ENCODE measurements at places on chromosomes 1 and 21.

DNA sequence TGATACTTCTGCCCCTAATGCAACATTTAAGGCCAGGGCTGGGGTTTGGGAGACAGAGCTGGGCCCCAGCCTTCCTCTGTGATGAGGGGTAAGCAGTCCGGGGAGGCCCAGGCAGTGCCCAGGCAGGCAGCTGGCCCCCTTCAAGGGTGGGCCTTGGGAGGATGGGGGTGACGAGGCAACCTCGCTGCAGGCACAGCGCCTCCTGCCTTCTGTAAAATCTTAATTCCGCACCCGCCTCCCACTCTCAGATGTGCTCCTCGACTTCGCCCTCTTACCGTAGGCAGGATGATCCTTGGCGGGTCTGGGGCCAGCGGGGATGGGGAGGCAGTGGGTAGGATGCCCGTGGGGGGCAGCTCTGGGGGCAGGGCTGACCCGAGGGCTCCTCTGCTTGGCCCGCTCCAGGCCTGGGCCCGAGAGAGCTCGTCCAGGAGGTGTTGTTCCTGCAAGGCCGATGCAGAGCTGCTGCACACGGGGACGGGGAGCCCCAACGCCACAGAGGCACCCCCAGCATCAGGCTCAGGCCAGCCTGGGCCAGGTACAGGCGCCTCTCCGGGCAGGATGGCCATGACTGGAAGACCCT is 9.1 kb downstream of the C21orf58 start:
- no peak for DNase-seq

DNA sequence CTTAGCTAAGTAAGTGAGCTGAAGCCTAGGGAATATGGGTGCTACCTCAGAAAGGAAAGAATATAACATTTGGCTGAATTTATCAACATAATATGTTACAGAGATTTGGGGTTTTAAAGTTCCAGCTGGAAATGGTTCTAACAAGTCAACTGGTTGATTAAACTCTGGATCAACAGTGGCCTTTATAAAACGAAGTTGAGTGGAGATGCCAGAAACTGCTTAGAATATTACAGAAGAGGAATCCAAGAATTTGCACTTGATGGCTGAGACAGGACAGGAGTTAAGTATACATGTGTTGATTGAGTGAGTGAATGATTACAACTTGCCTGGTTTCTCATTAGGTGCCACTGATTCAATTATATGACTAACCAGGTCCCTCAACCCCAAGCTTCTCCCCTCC is 7.4 kb upstream of the ZBTB17 start:
- no peak for DNase-seq

DNA sequence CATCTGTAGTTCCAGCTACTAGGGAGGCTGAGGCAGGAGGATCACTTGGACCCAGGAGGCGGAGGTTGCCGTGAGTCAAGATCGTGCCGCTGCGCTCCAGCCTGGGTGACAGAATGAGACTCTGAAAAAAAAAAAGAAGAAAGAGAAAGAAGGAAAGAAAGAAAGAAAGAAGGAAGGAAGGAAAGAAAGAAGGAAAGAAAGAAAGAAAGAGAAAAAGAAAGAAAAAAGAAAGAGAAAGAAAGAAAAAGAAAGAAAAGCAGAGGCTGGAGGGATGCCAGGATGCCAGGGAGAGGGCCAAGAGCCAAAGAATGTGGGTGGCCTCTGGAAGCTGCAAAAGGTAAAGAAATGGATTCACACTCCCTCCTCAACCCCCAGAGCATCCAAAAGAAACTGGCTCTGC is 8.2 kb upstream of the KCNE2 start:
- DNase-seq: no peak

- peak; percentile 82 for DNase-seq
Measured at GRCh38 chr1:156371553-156372264, 2.7 kb downstream of the RHBG start.

DNA sequence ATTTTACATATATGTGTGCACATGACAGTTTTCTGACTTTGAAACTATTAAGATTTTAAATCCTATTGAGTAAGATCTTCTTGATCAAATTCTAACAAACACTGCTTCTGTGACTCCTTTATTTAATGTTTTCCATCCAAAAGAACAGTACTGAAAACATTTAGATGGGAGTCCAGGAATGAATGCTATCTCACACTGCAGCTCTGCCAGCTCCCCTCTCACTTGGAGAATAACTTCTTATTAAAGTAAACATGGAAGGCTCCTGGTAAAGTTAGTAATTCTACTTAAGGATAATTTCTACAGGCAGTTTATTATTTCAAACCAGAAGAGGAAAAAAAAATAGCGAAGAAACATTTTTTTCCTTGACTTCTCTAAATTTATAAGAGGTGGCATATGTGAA is 349.1 kb downstream of the DPYD start:
- DNase-seq: no peak

DNA sequence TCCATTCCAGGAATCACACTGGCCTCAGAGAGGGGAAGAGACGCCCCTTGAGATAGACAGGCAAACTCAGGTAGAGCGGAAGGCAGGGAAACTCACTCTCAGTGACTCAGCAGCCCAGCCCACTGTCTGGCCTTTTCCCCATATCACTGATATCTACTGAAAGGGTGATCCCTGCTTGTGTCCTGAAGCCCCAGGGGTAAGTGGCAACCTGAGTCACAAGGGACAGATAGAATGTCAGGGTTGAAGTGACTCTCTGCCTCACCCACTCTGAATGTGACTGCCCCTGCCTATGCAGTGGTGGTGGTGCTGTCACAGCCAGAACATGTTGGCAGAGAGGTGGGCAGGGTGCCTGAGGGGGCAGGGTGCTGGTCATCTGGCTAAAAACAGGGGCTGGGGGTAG is 157.5 kb upstream of the FGGY start:
- peak; percentile 61 for DNase-seq

DNA sequence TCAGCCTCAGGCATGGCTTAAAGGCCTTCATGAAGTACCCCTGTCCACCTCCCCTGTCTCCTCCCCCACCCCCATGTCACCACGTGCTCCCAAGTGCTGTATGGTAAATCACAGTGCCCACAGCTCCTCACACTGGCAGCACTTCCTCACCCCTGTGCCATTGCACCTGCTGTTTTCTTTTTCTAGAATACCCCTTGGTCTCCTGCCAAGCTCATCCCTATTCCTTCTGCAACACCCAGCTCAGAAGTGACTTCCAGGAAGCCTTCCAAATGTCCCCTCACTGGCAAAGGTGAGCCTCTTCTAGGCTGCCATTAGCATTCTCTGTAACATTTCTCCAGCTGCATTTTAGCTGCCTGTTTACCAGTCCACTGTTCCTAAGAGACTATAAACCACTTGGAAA is 9.4 kb downstream of the AKNAD1 start:
- DNase-seq: no peak

- no peak for DNase-seq
Measured at GRCh38 chr1:58944439-58944838, 160.6 kb upstream of the JUN start.

- DNase-seq: peak; percentile 84
Measured at GRCh38 chr1:21270086-21270689, 20.1 kb downstream of the ECE1 start.

GRCh38 chr1:77489910-77490309 is 192.5 kb downstream of the ZZZ3 start:
- DNase-seq: no peak

DNA sequence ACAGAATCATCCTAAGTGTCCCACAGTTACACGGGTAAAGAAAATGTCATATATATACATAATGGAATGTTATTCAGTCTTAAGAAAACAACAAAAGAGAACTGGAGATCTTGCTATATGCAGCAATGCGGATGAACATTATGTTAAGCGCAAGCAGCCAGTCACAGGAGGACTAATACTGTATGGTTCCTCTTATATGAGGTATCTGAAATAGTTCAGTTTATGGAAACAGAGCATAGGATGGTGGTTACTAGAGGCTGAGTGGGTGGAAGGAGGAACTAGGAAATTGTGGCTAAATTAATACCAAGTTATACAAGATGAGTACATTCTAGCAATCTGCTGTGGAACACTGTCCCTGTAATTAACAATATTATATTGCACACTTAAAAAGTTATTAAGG is 834.3 kb downstream of the KCNT2 start:
- DNase-seq: peak; percentile 29

DNA sequence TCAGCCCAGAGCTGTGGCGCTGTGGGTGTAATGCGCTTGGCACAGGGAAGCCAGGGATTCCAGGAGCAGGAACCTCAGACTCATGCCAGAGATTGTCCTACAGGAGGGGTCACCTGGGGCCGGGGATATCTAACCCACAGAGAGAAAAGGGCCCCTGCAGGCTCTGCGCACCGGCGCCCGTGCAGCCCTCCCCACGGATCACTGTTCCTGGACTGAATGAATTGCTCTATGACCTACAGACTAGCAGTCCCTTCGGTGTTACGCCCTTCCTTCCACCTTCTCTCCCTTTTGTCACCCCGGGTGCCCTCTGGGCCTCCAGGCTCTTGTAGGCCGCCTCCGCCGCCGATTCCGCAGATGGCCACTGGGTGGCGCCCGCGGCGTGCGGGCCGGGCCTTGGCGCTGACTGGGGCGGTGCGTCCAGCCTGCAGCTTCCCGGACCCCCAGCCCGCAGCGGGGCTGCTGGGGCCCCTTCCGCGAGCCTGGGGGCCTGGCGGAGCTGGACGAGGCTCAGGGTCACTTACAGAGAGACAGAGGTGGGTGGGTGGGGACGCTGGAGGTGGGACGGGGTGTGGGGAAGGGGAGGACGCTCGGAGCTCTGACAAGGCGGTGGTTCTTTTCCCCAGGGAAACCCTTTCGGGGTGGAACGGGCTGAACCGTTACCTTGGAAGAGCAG is 101.3 kb downstream of the IER5 start:
- DNase-seq: peak; percentile 65

DNA sequence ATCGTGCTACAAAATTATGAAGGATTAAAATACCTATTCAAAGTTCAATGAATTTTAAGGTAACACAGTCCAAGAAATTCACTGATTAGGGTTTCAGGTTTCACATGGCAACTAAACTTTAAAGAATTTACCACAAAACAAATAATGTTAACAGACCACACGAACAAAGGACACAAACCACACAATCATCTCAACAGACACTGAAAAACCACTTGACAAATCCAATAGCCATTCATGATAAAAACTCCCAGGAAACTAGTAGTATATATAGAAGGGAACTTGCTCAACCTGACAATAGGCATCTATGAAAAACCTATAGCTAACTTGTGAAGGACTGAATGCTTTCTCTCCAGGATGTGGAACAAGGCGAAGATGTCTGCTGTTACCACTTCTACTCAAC is 21.1 kb upstream of the SH2D5 start:
- no peak for DNase-seq

DNA sequence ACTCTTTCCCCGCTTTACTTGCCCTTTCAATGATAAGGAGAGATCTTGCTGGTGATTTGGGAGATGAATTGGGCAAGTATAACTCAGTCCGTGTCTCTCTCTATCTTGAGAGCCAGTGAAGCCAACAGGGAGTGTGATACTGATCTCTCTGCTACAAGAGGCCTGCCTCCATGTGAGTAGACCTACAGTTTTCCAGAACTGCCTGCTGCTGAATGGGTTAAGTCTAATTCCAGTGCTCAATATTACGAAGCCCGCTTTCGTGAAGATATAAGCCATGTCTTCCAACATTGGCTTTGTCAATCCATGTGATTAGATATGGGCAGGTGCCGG is 92.6 kb downstream of the ADCY10 start:
- DNase-seq: no peak

- DNase-seq: no peak
Measured at GRCh38 chr1:228457017-228457395, 30.2 kb upstream of the RNF187 start.

DNA sequence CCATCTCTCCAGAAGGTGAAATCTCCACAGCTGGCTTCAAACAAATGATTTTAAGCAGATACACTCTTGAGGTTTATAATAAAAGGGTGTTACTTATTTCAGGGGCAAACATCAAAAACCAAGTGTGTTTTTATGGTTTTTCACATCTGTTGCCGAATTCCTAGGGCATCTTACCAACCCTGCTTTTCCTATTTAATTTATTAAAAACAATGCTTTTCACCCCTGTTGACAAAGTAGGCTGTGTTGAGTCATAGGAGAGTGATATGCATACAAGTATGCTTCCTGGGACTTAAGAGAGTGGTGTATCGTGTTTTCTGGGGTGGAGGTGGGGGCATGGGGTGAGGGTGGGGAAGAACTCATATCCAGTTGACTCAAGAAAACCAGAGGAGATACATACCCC is 29.3 kb upstream of the IL20 start:
- DNase-seq: no peak

- no peak for DNase-seq
Measured at GRCh38 chr1:74523873-74524480, 11.6 kb upstream of the LRRC53 start.

GRCh38 chr1:86194491-86195034 is 38.0 kb upstream of the COL24A1 start:
- no peak for DNase-seq

DNA sequence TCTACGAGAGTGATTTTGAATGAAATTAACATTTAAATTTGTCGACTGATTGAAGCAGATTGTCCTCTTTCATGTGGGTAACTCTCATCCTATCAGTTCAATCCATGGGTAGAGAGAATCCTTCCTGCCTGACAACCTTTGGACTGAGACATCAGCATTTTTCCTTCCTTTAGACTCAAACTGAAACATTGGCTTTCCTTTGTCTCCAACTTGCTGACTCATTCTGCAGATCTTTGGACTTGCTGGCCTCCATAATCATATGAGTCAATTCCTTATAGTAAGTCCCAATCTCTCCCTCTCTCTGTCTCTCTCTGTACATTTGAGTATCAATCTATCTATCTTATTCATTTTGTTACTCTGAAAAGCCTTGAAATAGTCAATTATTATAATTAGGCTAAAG is 416.7 kb downstream of the LRRIQ3 start:
- DNase-seq: no peak

- no peak for DNase-seq
Measured at GRCh38 chr1:64036549-64036948, 166.9 kb upstream of the UBE2U start.

- DNase-seq: peak; percentile 36
Measured at GRCh38 chr1:156845055-156845952, 13.6 kb downstream of the INSRR start.

- DNase-seq: no peak
Measured at GRCh38 chr1:60678802-60679201, 403.6 kb upstream of the NFIA start.

DNA sequence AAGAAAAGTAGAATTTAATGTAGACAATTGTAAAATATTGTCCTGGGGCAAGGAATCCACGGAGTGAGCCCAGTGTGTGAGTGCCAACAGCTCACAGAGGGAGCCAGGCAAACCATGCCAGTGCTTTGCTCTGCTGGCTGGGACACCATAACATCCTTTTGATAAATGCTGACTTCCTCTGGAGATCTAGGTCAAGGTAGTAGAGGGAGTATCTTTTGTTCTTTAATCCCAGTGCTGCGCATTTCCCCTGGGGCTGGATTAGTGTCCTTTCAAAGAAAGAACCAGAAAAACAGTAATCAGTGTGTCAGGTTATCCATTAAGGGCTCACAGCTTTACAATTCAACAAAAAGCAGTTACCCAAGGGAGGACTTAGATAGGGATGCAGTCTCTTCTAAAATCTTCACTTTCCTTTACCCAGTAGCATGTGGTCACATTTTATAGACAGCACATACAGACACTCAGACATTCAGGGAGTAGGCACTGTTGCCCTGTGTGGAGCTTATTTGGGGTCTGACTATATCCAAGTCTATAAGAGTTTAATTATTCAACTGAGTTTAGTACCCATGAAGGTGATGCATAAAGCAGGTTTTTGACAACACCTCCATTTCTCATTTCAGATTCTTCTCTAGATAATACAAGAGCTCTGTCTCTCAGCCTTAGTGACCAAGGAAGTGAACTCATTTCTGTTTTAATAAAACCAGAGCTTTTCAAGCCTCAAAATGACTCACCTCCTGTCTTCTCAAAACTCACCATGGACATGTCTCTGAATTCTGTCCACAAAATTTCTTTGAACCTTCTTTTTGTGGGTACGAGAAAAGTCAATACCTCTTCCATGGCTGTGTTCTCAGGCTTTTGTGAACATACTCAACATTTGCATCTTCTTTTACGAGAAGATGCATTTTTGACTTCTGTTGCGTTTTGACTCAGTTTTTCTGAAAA is 215.3 kb downstream of the BRINP2 start:
- DNase-seq: no peak
